Lung (tissue), 17 donors: ENCODE measurements at places on chromosomes 16 and 17. TPM values are rescaled to one million over a fixed set of nuclear protein-coding genes. Genes with fewer than 3 reads are reported as not detected.

The PRSS27 gene
- polyA plus RNA-seq = 2.5 TPM

The GPR139 gene
- polyA plus RNA-seq = not detected

The PDE6G gene
- 2.1 TPM for polyA plus RNA-seq

The TP53TG3C gene
- not detected for polyA plus RNA-seq

The ATP1B2 gene
- polyA plus RNA-seq = 0.31 TPM

The B3GNT9 gene
- 8.4 TPM for polyA plus RNA-seq

The LCMT1 gene
- polyA plus RNA-seq = 21.0 TPM
